ENCODE measurements at places on chromosomes 6 and 20.

GRCh38 chr6:170393807-170394399, 87.3 kb downstream of the FAM120B start:
- no peak for DNase-seq

DNA sequence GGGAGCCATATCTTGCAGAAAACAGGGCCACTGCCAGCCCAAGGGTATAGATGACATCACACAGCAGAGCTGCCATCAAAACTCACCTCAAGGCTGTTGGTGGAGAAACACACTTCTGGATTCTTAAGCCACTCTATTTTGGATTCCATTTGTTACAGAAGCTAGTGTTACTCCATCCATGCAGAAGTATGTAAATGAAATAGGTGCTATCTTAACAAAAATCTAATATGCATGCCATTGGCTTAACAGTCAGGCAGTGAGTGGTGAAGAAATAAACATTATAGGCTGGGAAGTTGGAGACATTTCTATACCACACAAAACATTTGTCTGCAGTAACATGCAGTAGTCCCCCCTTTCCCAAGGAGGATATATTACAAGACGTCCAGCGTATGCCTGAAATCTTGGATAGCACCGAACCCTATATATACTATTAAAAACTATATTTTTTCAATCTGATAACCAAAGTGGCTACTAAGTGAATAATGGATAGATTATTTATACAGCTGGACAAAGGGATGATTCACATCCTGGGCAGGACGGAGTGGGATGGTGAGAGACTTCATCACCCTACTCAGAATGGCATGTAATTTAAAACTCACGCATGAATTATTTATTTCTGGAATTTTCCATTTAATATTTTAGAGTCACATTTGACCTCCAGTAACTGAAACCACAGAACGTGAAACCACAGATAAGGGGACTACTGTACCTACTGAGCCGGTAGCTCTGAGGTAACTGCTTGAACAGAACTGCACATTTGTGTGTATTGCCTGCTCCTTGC, 160.0 kb upstream of the PLN start:
- no peak for DNase-seq

GRCh38 chr6:107692351-107692750, 131.8 kb downstream of the SCML4 start:
- no peak for DNase-seq

GRCh38 chr6:74128536-74128935, 432.5 kb downstream of the CD109 start:
- DNase-seq: no peak

- no peak for DNase-seq
Observed at GRCh38 chr6:73017476-73017875, 207.8 kb downstream of the KHDC1L start.

GRCh38 chr6:1322156-1322555, 10.3 kb downstream of the FOXQ1 start:
- DNase-seq: no peak

DNA sequence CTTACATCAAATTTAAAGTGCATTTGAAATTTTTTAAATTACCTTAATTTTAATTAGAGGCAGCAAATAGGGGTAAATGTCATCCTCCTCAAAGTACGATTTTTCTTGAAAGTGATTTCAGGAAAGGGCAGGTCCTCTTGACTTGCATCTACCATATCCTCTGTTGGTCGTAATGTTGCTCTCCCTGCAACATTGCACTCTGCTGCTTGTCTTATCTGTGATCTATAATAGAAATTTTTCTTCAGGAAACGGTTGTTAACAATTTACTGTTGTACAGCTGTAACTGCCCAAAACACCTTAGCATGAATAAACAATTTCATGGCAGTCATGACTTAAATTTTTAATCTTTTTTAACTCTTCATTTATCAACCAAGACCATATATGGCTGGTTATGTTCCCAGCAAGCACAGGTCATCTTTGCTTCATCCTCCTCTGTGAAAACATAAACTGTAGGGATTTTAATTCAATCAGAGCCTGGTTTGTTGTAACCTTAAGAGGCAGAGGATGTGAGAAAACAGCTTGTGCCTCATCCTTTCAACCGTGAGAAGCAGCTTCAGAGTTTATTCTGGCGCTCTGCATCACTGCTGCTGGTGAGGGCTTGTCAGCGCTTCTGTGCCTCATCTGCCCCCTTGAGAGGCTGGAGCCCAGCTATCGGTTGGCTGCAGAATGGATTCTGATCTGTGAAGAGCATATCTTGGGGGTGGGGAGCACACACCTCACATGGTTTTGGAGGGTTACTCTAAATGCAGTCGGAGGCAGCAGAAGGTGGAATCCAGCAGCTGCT, 56.0 kb downstream of the CTNNBL1 start:
- no peak for DNase-seq

GRCh38 chr6:162181741-162182401, 545.7 kb downstream of the PRKN start:
- DNase-seq: no peak

- DNase-seq: peak; percentile 22
Observed at GRCh38 chr6:68638230-68638900, 3.3 kb downstream of the ADGRB3 start.

DNA sequence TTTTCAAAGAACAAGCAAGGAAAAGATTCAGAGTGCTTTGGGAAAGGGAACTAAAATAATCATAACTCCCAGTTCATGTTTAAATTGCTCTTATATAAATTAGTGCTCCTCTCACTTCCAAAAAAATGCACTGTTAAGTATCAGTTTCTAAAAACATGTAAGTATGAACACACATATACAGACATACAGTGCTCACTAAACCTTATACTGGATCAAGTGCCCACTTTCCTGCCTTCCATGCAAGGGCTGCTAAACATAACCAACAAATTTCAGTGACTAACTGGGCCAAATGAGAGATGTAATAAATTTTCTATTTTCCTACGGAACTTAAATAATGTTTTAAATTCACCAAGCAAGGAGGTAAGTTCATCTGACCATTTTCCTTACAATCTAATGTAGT, 6.4 kb downstream of the TFAP2A start:
- no peak for DNase-seq

Measured in hypothalamus (tissue), 51 donors.